PC-9 (cell line): ENCODE measurements at places on chromosomes 11 and 22.

- DNase-seq, result no peak
Observed at GRCh38 chr11:103648670-103649400, 387.6 kb upstream of the DDI1 start.

- no peak for DNase-seq
Observed at GRCh38 chr11:6474413-6474792, 662 bp upstream of the TRIM3 start.

DNA sequence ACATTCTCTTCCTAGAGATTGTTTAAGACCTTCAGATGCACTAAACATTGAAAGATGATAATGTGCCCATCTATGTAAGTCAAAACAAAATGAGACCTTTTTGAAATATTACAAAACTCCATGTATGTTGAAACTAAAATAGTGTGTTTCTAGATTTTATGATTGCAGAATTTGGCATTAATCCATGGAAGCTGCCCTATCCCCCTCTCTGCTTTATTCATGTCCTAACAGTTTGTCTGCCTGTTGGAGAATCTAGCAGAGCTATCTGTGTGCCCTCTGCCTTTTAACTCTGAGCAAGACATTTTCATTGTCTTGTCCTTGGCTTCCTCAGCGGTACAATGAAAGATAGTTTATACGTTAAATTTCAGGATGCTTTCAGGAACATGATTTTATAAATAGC is 105.5 kb downstream of the FAT3 start:
- DNase-seq, result no peak

DNA sequence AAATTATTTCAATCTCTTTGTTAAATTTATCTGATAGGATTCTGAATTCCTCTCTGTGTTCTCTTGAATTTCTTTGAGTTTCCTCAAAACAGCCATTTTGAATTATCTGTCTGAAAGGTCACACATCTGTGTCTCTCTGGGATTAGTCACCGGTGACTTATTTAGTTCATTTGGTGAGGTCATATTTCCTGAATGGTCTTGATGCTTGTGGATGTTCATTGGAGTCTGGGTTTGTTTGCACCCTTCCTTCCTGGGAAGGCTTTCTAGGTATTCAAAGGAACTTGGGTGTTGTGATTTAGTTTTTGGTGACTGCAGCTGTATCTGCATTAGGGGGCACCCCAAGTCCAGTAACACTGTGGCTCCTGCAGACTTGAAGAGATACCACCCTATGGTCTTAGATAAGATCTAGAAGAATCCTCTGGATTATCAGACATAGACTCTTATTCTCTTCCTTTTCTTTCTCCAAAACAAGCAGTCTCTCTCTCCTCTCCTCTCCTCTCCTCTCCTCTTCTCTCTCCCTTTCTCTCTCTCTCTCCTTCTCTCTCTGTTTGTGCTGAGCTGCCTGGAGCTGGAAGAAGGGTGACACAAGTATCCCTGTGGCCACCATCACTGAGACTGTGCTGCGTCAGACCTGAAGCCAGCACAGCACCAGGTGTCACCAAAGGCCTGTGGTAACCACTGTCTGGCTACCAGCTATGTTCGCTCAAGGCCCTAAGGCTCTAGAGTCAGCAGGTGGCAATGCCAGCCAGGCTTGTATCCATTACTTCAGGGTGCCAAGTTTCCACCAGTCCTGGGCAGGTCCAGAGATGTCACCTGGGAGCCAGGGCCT is 3.3 kb upstream of the HEPN1 start:
- no peak for DNase-seq

GRCh38 chr11:121059605-121060004 is 35.7 kb downstream of the TBCEL start:
- DNase-seq, result no peak

- peak; percentile 75 for DNase-seq
Observed at GRCh38 chr11:67082071-67082791, 25.6 kb downstream of the RHOD start.

DNA sequence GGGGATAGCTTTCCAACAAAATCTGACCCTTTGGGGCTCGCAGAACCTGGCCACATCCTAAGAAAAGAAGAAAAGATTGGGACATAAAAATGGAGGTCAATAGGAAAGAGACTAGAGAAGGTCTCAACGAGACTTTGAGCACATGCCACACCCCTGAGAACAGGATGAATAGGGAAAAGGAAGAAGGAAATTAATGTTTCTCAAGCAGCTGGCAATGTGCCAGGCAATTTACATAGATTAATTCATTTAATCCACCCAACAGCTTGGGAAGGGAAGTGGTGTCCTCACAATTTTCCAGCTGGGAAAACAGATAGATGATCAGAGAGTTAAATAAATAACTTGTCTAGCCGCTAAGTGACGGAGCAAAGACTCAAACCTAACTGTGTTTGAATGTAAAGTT is 50.7 kb downstream of the PAMR1 start:
- DNase-seq, result no peak

DNA sequence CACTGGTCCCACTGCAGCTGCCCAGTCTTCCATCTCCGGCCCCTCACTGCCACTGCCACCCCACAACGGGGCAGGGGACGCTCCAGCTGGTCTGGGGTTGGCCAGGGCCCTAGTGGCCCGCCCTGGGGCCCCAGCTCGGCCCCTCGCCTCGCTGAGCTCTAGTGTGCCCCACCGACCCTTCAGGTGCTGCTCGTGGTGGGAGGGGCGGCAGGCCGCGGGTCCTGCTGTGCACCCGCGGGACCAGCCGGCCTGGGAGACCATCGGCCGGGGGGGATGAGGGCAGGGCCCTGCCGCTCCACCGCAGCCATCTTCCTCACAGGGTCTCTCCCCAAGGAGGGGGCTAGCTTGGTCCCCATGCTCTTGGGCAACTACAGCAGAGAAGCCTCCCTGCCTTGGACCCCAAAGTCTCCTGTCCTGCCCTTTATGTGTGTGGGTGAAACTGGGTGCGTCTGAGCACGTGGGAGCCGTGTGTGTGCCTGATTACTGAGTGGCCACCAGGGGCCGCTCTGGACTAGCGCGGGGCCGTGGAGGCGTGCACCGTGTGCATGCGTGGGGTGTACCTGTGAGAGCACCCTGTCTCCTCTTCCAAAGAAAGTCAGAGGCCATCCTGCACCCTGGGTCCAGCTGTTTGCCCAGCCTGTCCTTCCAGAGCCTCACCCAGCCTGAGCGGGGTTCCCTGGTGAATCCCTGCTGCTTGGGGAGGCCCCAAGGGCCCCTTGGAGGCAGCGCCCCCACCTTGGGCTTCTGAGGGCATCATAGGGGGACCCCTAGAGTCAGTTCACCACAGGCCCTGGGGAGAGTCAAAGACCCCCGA is 6.0 kb upstream of the ACR start:
- peak; percentile 49 for DNase-seq

DNA sequence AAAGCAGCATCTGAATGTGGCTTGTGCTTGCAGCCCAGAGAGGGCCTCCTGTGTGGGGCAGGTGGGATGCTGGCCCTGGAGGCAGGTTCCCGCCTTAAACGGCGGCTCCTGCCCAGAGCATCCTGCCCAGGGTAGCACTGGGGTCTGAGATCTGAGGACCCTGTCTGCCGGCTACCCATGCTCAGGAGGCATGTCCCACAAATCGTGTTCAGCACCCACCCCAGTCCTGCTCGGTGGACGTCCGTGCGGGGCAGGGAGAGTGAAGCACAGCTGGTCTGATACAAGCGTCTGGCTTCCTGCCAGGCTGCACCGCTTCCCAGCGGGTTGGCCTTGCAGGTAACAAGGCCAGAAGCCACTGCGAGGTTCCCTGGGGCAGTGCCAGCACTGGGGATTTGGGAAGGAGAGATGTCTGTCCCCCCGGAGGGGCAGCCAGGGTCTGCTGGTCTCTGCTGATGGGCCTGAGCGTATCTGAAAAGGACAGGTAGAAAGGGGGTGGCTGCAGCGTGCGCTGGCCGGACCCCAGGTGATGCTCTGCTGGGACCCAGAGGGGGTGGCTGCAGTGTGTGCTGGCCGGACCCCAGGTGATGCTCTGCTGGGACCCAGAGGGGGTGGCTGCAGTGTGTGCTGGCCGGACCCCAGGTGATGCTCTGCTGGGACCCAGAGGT is 3.6 kb downstream of the TRABD start:
- DNase-seq, result no peak

DNA sequence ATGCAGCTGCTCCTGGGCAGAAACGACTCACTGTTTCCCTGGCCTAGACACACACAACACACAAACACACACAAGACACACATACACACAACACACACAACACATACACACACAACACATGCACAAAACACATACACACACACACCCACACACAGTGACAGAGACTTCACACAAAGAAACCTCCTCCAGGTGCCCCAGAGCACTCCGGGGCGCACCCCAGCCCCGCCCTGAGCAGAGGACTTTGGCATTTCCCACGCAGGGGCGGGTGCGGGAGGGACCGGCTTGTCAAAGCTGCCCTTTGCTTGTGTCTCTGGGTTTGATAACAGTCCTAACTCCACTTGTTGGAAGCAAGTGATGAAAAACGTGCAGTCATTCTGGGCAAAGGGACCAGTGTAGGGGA is 6.5 kb downstream of the APOBEC3A start:
- peak; percentile 56 for DNase-seq

DNA sequence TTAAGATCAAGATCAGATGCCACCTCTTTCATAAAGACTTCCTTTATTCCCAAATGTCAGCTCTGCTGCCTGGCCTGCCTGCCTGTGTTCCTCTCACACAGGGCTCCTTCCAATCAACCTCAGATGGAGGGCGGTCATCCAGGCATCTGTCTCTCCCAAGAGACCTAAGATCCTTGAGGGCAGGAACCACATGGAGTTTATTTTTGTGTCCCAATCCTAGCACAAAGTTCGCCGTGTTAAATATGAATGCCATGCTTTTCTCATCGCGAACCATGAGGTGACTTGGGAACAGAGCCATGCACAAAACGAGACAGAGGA is 72.7 kb upstream of the ARFGAP3 start:
- DNase-seq, result no peak

DNA sequence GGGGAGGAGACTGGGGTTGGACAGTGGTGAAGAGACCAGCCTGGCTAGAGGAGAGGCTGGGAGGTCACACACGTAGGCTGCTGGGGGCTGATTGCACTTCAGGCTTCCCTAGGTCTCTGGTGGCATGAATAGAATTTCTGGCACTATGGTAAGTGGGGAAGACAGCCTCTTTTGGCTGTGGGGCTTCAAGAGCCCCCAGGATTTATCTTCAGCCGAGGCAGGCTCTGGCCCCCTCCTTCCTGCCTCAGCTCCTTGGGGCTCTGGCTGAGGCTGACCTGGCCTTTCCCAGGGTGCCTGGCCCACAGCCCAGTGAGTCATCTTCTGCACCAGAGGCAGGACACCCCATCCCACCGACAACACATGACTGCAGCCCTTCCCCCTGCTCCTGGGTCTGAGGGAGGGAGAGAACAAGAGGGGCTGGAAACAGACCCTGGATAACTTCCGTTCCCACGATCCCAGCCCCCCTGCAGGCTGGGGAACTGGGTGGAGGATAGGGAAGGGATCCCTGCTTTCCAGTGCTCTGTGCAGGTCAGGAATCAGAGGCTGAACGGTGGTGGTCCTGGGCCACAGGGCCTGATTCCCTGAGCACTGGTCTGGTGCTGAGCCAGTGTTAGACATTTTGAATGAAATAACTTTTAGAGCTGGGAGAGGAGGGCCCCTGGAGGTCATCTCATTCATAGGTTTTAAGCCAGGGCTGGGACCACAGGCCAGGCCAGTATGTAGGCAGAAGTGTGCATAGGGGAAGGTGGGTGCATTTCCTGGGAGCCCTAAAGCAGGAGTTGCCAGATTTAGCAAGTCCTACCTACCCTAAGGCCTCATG is 26.5 kb downstream of the ARHGEF17 start:
- DNase-seq, result peak; percentile 60

DNA sequence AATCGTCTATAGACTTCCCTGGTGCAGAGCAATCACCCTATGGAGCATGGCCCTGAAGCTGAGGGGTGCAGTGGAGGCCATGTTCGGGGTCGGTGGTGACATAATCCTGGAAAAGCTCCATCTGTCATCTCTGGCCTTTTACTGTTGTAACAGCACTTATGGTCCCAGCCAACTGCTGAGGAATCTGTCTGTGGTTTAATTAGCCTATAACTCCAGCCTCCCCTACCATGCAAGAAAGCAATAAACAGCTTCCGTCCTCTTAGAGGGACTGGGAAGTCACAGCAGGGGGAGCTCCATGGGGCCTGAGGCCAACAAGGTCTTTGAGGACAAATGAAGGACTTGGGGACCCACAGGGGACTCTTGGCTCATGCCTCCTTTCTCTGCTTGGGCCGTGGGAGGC is 159.1 kb upstream of the NECTIN1 start:
- no peak for DNase-seq

DNA sequence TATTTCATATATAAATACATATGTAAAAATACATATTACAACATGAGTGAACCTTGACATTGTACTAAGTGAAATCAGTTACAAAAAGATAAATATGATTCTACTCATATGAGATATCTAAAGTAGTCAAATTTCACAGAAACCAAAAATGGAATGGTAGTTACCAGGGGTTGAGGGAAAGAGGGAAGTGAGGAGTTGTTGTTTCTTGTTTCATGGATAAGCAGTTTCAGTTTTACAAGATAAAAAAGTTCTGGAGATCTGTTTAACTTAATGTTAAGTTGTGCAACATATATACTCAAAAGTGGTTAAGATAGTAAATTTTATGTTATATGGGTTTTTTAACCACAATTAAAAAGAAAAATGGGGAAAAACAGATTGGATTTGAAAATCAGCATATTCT is 107.7 kb downstream of the ELP4 start:
- DNase-seq, result no peak

- DNase-seq, result no peak
Observed at GRCh38 chr11:130237282-130238006, 77.3 kb downstream of the ZBTB44 start.

GRCh38 chr11:12799334-12799835 is 125.2 kb downstream of the TEAD1 start:
- no peak for DNase-seq

DNA sequence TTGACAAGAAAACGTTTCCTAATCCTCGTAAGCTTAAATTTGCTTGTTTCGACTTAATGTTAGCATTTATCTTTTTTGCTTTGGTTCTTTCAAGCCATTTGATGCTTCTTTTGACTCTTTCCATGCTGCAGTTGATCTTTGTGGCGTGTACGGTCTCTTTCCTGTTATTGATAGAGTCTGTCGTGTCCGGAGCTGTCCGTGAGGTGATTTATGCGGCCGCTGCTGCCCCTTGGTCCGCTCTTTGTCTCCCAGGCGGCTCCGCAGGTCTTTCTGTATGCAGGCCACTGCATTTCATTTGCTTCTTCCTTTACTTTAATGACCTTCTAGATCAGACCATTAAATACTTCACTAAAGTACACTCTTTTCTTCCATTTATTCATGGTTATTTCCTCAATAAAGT is 50.3 kb downstream of the TBC1D22A start:
- DNase-seq, result no peak

DNA sequence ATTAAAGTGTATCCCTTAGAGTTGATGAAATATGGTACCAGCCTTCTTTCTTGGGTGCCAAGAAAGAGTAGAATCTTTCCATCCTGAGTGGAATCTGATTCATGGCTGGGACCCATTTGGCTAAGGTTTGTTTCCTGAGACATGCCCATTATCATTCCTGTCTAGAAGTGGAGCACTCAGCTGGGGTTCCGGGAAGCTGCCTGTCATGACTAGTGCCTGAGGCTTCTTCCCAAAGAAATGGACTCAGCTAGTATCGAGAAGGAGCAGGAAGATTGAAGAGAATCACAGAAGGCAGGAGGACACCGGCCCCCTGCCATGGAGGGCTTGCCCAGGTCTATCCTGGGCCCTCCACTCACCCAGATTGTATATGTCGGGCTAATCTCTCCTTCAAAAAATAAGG is 57.6 kb downstream of the KREMEN1 start:
- no peak for DNase-seq
